Activated CD8-positive, alpha-beta memory T cell treated with anti-CD3 and anti-CD28 coated beads, Interleukin-2, amount 50 U/mL, for 4 hours (primary cell): ENCODE measurements at places on chromosomes 12 and 14.

- no peak for DNase-seq
Measured at GRCh38 chr14:61780125-61780524, 17.9 kb downstream of the SNAPC1 start.

GRCh38 chr14:69538766-69539165 is 35.9 kb downstream of the CCDC177 start:
- DNase-seq: no peak

DNA sequence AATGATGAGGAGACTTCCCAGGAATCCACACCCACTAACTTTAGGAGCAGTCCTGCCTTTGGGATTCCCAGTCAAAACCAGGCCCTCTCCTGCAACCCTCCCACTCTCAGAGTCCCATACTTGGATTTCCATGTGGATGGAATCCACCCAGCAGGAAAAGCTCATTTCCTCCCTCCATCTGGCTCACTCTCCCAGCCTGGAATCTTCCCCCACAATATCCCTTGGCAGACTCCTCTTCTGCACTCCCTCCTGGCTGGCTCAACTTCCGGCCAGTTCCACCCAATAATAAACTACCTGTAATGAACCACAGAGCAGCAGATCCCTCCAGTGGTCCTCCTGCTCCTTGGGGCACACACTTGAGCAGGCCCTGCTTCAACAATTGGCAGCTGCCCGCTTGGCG is 102.8 kb upstream of the EGLN3 start:
- no peak for DNase-seq

DNA sequence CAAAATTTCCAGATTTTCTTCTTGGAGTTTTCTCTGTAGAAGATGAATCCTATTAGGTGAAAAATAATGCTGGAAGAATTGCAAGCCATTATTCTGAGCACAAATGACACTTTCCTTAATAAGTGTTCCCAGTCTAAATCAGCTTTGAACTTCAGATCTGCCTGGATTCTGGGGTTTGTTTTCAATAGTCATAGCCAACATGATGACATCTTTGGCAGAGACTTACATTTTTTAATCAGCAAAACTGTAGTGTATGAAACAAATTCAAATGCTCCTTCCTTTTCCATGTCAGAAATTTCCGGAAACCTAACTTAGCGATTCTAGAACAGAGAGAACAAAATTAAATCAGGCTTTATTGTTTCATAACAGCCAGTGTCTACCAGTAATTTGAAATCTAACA is 88.5 kb downstream of the TSPAN8 start:
- no peak for DNase-seq

DNA sequence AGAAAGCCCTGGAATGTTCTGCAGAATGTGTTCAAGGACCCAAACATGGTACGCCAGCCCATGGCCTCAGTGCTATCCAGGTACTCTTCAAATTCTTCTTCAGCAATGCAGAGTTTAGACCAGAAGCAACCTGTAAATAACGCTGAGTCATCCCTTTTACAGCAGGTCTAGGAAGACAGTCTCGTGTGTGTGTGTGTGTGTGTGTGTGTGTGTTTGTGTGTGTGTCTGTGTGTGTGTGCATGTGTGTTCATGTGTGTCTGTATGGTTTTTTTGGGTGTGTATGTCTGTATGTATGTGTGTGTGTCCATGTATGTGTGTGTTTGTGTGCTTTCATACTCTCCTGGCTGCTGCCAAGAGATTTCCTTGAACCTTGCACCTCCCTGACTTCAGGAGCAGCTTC is 60.1 kb upstream of the RFX4 start:
- DNase-seq: no peak

DNA sequence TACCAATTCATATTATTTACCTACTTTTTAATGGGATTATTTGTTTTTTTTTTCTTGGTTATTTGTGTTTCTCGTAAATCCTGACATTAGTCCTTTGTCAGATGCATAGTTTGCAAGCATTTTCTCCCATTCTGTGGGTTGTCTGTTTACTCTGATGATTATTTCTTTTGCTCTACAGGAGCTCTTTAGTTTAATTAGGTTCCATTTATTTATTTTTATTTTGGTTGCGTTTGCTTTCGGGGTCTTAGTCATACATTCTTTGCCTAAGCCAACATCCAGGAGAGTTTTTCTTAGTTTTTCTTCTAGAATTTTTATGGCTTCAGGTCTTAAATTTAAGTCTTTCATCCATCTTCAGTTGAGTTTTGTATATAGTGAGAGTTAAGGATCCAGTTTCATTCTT is 289.9 kb downstream of the AKAP6 start:
- DNase-seq: no peak

DNA sequence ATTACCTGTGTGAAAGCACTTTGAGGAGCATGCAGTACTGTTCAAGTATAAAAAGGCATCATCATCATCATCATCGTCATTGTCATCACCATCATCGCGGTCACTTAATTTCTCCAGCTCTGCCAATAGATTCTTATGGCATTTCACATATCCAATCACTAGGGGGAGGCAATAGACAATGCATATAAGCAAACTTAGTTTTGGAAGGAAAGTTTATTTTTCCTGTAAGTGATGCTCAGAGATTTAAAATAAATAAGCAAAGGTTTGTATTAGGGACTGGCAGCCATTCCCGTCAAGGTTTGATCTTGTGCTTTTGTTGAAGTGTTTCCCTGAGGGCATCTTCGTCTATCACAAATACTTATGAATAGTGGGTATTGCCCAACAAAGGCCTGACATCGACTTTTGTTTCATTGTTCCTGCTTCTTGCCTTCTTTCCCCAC is 127.4 kb downstream of the KTN1 start:
- no peak for DNase-seq

GRCh38 chr12:45273717-45274271 is 57.9 kb downstream of the ANO6 start:
- no peak for DNase-seq

GRCh38 chr14:93859957-93860356 is 67.2 kb upstream of the FAM181A start:
- no peak for DNase-seq

DNA sequence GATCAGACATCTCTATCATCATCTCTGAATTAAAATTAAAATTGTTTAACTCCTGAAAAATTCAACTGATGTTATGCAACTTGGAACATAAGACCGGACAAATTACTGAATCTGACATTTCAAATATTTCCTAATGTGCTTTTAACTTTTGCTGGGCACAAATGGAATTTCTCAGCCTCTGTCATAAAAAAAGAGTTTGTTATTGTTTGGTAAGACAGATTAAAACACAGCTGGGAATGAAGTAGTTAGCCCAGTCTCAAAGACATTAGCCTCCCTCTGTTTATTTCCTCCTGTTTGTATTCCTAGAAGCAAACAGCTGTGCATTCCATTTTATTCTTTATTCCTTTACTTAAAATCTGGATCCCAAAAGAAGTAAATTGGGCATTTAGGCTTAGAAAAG is 29.4 kb downstream of the PLEKHA5 start:
- no peak for DNase-seq
